ENCODE measurements at places on chromosomes 13 and 19. TPM values are rescaled to one million over a fixed set of nuclear protein-coding genes. Genes with fewer than 3 reads are reported as not detected.

FGF21 gene
- not detected for total RNA-seq

SLAIN1 gene
- 11.8 TPM for total RNA-seq

EMC10 gene
- 42.6 TPM for total RNA-seq

ZNF226 gene
- total RNA-seq: 21.0 TPM

GFY gene
- total RNA-seq: not detected

SIGLEC14 gene
- not detected for total RNA-seq

ZBTB7A gene
- total RNA-seq: 14.1 TPM

CCDC194 gene
- not detected for total RNA-seq

GPR18 gene
- total RNA-seq: not detected

NALCN gene
- 4.3 TPM for total RNA-seq

CGB8 gene
- not detected for total RNA-seq

C19orf81 gene
- 8.0 TPM for total RNA-seq

Measured in NCI-H460 (cell line).